ENCODE measurements at places on chromosomes 6 and 20.

DNA sequence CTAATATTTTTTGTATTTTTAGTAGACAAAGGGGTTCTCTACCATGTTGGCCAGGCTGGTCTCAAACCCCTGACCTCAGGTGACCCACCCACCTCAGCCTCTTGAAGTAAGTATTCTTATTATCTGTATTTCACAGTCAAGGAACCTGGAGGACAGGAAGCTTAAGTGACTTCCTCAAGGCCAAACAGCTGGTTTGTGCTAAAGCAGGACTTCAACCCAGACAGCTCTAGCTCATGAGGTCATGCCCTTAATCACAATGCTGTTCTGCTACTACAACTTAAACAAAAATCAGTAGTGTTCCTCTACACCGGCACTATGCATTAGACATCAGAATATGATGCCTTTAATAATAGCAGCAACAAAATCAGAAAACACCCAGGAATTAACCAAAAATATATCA lies 168.9 kb downstream of the ADGB start:
- no peak for DNase-seq

- no peak for DNase-seq
Measured at GRCh38 chr6:52328303-52328662, 33.7 kb upstream of the PAQR8 start.

DNA sequence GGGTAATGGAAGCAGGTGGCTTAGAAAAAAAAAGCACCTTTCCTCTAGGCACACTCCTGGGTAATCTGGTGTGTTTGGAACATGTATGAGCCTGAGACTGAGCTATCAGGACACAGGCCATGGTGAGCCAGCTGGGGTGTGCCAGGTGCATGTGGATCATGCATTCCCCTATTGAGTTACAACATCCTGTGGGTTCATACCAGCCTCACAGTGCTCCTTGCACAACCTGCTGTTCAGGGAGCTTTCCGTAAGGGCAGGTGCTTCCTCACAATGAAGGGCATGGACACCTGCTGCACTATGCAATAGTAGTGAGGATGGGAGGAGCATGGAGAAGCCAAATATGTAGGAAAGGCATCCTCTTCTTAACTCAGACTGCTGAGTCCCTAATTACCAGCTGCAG lies 197.2 kb upstream of the SUPT3H start:
- no peak for DNase-seq

DNA sequence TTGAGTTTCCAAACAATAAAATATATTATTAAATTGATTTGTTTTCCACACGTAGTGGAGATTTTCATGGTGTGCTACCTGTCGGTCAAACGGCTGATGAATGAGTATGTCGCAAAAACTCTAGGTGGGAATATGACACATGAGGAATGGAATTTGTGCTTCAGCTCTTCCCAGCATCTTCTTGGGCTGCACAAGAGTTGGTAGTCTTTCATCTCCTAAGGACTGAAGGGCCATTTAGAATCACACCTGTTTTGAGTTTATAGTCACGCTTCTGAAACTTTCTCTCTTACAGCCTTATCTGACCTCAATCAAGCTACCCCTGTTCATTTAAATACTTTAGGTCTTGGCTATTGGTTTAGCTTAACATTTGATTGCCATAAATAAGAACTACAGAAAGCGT lies 157.7 kb upstream of the AKAP12 start:
- DNase-seq = no peak

DNA sequence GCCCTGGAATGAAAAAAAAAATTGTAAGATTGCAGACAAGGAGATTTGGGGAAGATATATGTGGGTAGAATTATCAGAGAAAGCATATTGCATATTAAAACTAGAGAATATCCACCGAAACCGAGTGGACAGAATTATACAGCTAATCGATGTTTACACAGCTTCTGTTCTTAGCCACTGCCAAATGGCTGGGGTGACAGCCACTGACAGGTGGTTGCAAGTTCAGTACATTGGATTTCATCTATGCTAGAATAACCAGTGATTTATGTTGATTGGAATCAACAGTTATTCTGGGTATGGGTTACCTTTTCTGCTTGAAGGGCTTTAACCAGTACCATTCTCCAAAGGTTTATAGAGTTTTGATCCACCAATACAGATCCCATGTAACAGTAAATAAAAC lies 48.4 kb upstream of the THEMIS start:
- no peak for DNase-seq

DNA sequence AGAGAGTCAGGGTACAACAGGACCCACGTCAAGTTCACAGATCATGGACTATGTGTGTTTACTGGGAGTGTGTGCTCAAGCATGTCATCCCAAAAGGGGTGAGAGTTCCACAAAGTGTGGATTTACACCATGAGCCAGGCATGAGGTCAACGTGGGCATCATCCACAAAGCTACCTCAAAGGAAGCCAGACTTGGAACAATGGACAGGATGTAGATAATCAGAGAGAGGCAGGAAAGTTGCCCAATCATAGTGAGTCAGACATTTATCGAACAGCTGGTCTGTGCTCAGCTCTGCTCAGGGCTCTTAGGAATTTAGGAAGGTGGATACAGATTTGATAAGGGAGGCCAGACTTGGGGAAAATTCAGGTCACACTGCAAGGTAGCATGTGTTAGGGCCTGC lies 317.2 kb upstream of the CDYL start:
- no peak for DNase-seq

GRCh38 chr6:94636780-94637385 lies 940.5 kb upstream of the MANEA start:
- no peak for DNase-seq

- no peak for DNase-seq
Measured at GRCh38 chr6:8780653-8781052, 345.3 kb upstream of the SLC35B3 start.

- DNase-seq = no peak
Measured at GRCh38 chr6:166751051-166751595, 124.1 kb upstream of the RPS6KA2 start.

Measured in breast epithelium (tissue), 4 donors.